Stimulated activated CD8-positive, alpha-beta memory T cell treated with anti-CD3 and anti-CD28 coated beads, Interleukin-4, amount 100 ng/mL, for 48 hours (primary cell): ENCODE measurements at places on chromosomes 3 and 15.

GRCh38 chr3:112738366-112738765, 97.4 kb upstream of the CCDC80 start:
- DNase-seq, result no peak

DNA sequence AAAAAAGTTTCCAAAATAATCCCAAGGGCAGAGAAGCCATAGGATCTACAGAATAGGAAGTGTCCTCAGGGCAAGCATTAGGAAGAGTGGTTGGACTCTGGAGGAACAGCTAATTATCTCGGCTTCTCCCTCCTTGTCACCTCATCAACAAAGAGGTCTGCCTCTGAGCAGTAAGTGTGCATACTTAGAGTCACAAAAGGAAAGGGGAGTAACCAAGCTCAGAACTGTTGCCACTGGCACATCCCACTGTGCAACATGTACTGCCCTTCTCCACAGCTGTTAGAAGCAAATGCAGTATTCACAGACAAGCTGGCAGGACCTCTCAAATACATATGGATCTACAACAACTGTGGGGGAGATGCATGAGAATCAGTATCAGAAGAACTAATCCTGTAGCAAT, 31.5 kb downstream of the NGLY1 start:
- no peak for DNase-seq

DNA sequence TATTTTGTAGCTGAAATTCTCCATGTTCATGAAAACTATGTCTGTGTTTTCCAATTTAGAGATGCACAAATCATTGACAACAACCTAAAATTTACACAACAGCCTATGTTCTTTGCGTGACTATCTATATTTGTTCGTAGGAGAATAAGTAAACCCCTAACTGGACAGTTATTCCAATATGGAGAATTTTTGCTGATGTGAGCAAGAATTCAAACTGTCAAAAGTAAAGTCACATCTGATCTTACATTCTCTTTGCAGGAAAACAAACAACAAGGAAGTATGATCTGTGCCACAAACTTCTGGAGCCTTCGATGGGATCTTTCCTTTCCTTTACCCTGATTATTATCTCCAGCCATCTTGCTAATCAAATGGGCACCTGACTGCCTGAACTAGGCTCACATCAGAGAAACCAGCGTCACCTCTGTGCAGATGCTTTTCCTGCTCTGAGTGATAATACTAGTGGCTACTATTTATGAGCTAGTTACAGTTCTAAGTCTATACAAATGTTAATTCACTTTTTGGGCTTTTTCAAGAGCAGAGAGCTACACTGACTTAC, 18.3 kb upstream of the KCNMB3 start:
- no peak for DNase-seq

DNA sequence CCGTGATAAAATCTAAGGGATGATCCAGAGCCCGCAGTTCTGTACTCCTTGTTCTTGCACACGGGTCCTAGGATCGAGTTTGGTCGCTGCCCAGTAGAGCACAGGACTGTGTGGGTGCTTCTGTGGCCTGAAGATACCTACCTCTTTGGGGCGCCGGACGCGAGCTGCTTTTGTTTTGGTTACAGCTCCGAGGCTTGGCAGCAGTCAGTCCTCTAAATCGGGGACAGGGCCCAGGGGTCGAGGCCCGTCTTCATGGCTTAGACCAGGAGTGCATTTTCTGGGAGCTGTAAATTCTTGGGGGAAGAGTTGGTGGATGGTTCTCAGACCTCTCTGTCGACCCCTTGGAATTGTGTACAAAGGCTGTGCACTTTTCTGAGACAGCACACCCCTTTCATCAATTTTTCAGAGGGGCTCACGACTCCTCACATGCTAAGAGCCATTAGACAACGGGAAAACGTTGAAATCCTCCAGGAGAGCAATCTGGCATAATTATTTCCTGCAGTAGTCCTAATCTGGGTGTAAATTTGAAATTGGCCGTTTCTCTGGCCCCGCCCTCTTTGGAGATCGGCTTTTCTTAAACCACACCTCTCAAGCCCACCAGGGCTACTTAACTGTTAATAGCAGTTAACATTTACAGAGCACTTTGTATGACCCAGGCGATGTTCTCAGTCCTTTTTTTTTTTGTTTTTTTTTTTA, 928 bp downstream of the CEP97 start:
- peak; percentile 54 for DNase-seq

- no peak for DNase-seq
Observed at GRCh38 chr3:127997961-127998360, 54.3 kb upstream of the SEC61A1 start.

DNA sequence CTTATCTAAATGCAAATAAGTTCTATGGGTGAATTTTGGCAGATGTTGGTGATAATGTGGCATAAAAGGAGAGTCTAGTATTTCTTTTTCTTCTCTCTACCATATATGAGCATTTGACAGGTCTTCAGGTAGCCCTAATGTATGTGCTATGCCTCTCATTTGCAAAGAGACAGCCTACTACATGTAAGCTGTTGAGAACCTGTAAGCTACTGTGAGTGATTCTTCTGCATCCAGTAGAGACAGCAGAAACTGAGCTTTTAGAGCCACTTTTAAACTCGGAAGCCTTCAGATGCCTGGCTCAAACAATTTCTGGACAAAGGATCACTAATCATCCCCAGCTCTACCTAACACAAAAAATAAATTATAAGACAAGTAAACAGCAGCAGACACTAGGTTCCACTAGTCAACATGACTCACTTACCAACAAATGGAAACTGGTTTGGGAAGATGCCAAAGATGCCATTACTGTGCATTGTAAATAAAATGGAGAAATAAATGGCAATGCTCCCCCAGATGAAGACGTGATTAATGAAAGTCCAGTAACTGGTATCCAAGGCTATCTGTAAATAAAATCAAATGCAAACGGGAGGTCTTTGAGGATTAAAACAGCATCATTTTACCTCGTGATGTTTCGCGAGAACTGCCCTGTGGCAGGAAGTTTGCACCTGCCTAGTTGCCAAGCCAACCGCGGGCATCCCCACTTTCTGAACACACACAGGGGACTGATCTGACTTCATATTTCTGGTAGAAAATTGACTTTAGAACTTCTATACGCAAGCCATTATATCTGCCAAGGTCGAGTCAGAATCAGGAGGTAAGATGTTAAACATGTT, 245.3 kb downstream of the DTWD1 start:
- no peak for DNase-seq

DNA sequence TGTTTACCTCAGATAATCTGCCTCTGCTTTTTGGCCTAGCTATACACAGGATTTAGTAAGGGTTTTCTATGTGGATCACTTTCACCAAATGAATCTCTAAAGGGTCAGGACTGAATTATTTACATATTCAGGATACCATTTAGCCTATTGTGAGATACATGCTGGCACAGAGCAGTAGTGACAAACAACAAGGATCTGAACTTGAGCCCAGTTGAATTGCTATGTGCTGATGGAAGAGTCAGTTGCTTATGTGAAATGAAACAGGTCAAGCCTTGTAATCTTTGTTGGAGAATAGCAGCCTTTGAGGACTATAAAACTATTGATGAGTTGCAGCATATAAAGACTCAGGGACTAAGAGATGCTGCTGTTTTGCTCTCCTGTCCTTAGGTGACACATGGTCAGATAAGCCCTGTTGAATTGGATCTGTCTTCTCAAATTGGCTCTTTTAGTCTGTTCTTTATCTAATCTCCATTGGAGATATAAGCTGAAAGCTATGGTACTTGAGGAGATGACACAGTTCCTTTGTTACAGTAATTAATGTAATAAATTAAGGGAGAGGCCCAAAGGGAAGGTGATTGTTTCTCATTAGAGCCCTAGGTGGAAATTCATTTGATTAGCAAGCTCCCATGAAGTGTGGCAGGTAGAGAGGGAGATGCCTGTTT, 30.4 kb downstream of the ZNF609 start:
- DNase-seq, result no peak

DNA sequence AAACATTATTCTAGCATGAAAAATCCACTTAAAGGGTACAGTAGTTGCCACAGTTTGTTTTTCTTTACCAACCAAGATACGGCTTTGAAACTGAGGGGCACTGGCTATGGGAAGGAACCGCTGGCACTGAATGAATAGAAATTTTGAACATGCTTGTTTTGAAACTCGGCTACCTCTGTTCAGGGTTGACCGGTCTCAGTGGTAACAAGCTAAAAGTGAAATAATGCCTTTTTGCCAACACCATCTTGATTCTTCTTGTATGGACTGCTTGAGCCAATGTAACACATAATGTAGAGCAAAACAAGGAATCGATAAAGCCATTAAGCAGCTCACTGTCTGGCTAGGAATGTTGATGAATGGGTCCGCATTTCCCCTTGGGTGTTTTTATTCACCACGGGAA, 36.5 kb downstream of the PTPRG start:
- no peak for DNase-seq
